ENCODE measurements at places on chromosomes 7 and 10. TPM values are rescaled to one million over a fixed set of nuclear protein-coding genes. Genes with fewer than 3 reads are reported as not detected.

HOXA11 gene
- not detected for total RNA-seq

DNA sequence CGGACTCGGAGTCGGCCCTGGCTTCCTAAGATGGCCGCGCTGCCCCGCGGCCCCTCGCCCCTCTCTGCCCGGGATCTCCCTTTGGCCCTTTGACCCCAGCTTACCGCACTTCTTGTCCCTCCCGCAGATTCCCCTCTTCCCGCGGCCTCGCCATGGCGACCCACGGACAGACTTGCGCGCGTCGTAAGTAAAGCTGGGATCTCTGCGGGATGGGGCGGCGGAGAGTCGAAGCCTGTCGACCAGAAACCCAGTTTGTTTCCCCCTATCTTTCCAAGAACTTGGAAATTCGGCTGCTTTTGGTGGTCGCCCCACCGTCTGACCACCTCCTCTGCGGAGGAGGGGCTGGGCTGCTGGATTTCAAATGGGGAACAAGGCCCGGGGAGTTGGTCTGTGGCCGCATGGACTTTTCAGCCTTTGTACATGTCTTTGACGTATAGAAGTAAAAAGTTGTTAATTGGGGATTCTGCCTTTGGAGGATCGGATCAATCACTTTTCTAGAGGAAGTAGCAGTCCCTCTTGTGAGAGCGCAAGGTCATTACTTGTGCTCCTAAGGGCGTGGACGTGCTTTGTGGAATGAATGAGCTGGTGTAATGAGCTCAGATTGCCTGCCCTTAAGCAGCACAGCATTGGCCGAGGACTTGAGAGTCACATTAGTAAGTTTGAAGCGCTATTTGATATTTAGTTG lies 553 bp downstream of the VDAC2 start:
- H3K4me3 ChIP-seq = peak overlapping the region; percentile 100
- H3K27ac ChIP-seq = peak overlapping the region; percentile 100
- H3K4me1 ChIP-seq = peaks cover 5% of the 10 kb centered on the region
- DNase-seq = no peak

TMEM213 gene
- not detected for total RNA-seq

DNA sequence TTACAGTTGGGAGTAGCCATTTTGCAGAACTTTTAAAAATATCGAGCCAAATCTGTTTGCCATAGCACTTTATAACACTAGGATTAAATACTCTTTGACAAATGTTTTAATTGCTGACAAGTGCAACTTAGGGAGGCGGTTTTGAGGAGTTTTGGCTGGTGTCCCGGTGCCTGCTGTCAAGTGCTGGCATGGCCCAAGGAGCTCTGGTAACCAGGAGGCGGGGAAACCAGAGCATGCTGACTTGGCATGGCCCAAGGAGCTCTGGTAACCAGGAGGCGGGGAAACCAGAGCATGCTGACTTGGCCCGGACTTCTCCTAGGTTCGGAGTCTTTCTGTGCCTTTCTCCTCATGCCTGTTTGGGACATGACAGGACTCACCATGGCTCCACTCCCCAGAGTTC lies 30.8 kb upstream of the ZNF32 start:
- H3K4me1 ChIP-seq = no peaks in the 10 kb centered on the region
- DNase-seq = no peak
- no peaks in the 10 kb centered on the region for H3K36me3 ChIP-seq

- H3K4me1 ChIP-seq = no peaks in the 10 kb centered on the region
- H3K4me3 ChIP-seq = no peak overlapping the region
- DNase-seq = no peak
- H3K27me3 ChIP-seq = no peaks in the 10 kb centered on the region
- no peak overlapping the region for H3K27ac ChIP-seq
Observed at GRCh38 chr10:20993830-20994527, 96.9 kb upstream of the NEBL start.

CNPY1 gene
- not detected for total RNA-seq

CAV1 gene
- 22.8 TPM for total RNA-seq

GLCCI1 gene
- 27.7 TPM for total RNA-seq

- H3K4me1 ChIP-seq = peaks cover 11% of the 10 kb centered on the region
- DNase-seq = no peak
- no peaks in the 10 kb centered on the region for H3K36me3 ChIP-seq
Observed at GRCh38 chr7:19104811-19105210, 12.6 kb downstream of the TWIST1 start.

PVRIG gene
- total RNA-seq = not detected

GRCh38 chr7:117119192-117119924 lies 166.1 kb downstream of the ST7 start:
- 0 out of 2 replicates have a peak, but pooled peaks cover 4% of the 10 kb centered on the region for H3K4me1 ChIP-seq
- H3K36me3 ChIP-seq = no peaks in the 10 kb centered on the region
- no peaks in the 10 kb centered on the region for H3K27me3 ChIP-seq
- peak; percentile 89 for DNase-seq

ELAPOR2 gene
- 32.9 TPM for total RNA-seq

GRCh38 chr7:30019960-30020359 lies 6.5 kb downstream of the FKBP14 start:
- H3K36me3 ChIP-seq = no peaks in the 10 kb centered on the region
- no peaks in the 10 kb centered on the region for H3K4me1 ChIP-seq
- H3K4me3 ChIP-seq = no peak overlapping the region
- H3K27me3 ChIP-seq = no peaks in the 10 kb centered on the region

DNA sequence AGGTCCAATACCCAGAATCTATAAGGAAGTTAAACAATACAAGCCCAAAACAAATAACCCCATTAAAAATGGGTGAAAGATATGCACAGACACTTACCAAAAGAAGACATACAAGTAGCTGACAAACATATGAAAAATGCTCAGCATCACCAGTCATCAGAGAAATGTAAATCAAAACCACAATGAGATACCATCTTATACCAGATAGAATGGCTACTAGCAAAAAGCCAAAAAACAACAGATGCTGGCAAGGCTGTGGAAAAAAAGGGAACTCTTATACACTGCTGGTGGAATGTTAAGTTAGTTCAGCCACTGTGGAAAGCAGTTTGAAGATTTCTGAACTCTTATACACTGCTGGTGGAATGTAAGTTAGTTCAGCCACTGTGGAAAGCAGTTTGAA lies 331.1 kb downstream of the KIF20B start:
- H3K27me3 ChIP-seq = no peaks in the 10 kb centered on the region
- H3K27ac ChIP-seq = no peak overlapping the region
- DNase-seq = no peak
- no peaks in the 10 kb centered on the region for H3K4me1 ChIP-seq

- no peak overlapping the region for H3K4me3 ChIP-seq
- peaks cover 2% of the 10 kb centered on the region for H3K4me1 ChIP-seq
- no peak for DNase-seq
- H3K27me3 ChIP-seq = no peaks in the 10 kb centered on the region
- no peak overlapping the region for H3K27ac ChIP-seq
Observed at GRCh38 chr7:4733936-4734528, 41.4 kb upstream of the AP5Z1 start.

PRPS1L1 gene
- not detected for total RNA-seq

ZNF479 gene
- not detected for total RNA-seq

GRCh38 chr10:112895292-112895691 lies 54.8 kb upstream of the TCF7L2 start:
- H3K36me3 ChIP-seq = no peaks in the 10 kb centered on the region
- no peak for DNase-seq
- peaks cover 2% of the 10 kb centered on the region for H3K4me1 ChIP-seq
- H3K27me3 ChIP-seq = no peaks in the 10 kb centered on the region
- no peak overlapping the region for H3K27ac ChIP-seq

GRCh38 chr10:8056871-8057331 lies 2.4 kb downstream of the GATA3 start:
- peaks cover 38% of the 10 kb centered on the region for H3K4me1 ChIP-seq
- H3K4me3 ChIP-seq = no peak overlapping the region
- no peaks in the 10 kb centered on the region for H3K36me3 ChIP-seq
- H3K27ac ChIP-seq = no peak overlapping the region
- peaks cover 97% of the 10 kb centered on the region for H3K27me3 ChIP-seq

DNA sequence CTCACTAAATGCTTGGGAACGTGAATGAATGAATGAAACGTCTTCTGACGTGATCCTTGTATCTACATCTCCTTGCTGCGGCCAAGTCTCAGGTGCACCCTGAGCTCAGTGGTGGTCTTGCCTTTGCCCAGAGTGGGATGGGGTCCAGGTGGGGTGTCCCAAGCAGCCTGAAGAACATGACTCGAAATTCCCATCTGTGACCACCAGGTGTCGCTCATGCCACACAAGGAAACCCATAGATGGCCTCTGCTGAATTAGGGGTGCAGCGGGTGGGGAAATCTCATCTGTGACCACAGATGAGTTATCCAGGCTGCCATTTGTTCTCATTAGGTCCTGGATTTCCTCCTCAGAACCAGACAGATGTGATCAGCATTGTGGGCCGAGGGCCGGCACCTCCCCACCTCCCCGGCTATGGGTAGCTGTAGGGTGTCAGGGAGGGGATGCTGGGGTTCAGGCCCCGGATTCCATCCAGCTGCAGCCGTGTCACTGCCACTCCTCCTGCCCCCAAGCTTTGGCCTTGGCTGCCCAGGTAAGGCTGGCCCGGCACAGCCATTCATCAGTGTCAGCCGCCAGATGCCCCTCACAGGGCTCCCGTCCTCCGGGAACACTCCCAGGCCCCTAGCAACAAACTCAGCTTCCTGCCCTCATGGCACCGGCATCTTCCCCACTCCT lies 21.0 kb upstream of the GNA12 start:
- H3K27ac ChIP-seq = no peak overlapping the region
- DNase-seq = no peak
- peaks cover 9% of the 10 kb centered on the region for H3K4me1 ChIP-seq
- no peak overlapping the region for H3K4me3 ChIP-seq

IGFBP3 gene
- 5.5 TPM for total RNA-seq

TSPAN13 gene
- total RNA-seq = 29.9 TPM

GPR15LG gene
- not detected for total RNA-seq

- H3K4me1 ChIP-seq = peaks cover 3% of the 10 kb centered on the region
- DNase-seq = no peak
- H3K27me3 ChIP-seq = no peaks in the 10 kb centered on the region
- H3K27ac ChIP-seq = no peak overlapping the region
- no peak overlapping the region for H3K4me3 ChIP-seq
- H3K36me3 ChIP-seq = no peaks in the 10 kb centered on the region
Observed at GRCh38 chr10:27527666-27528295, 23.7 kb downstream of the RAB18 start.

GRCh38 chr7:123784263-123784662 lies 35.5 kb upstream of the WASL start:
- H3K4me3 ChIP-seq = no peak overlapping the region
- no peaks in the 10 kb centered on the region for H3K4me1 ChIP-seq
- no peaks in the 10 kb centered on the region for H3K27me3 ChIP-seq

- H3K27ac ChIP-seq = no peak overlapping the region
- H3K27me3 ChIP-seq = no peaks in the 10 kb centered on the region
- DNase-seq = no peak
- no peak overlapping the region for H3K4me3 ChIP-seq
- H3K4me1 ChIP-seq = no peaks in the 10 kb centered on the region
- no peaks in the 10 kb centered on the region for H3K36me3 ChIP-seq
Observed at GRCh38 chr10:12733271-12733670, 268.2 kb downstream of the CCDC3 start.

DNA sequence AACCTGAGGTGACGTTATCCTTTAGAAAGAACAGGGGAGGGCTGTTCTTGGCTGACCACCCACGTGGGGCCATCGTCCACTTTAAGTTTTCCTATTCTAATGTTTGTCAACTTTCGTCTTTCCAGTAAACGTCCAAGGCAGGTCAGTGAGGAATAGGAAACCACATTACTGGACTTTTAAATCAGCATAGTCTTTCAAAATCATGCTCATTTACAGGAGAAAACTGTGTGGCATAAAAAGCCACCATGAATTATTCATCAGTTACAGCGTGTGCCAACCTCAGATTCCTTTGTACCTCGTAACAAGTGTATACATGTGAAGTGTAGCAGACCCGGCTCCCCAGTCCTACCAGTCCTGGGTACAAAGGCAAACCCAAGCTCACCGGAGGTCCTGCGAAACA lies 25.1 kb upstream of the ABLIM1 start:
- no peak overlapping the region for H3K27ac ChIP-seq
- DNase-seq = no peak
- H3K27me3 ChIP-seq = no peaks in the 10 kb centered on the region

NOS3 gene
- total RNA-seq = 4.4 TPM

DNA sequence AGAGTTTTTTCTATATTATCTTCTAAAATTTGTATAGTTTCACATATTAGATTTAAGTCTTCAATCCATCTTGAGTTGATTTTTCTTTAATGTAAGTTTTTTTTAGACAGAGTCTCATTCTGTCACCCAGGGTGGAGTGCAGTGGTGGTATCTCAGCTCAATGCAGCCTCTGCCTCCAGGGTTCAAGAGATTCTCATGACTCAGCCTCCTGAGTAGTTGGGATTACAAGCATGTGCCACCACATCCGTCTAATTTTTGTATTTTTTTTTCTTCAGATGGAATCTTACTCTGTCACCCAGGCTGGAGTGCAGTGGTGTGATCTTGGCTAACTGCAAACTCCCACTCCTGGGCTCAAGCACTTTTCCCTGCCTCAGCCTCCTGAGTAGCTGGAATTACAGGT lies 143.4 kb upstream of the ZNF92 start:
- no peak overlapping the region for H3K4me3 ChIP-seq
- DNase-seq = no peak
- no peaks in the 10 kb centered on the region for H3K27me3 ChIP-seq
- H3K4me1 ChIP-seq = no peaks in the 10 kb centered on the region

DNA sequence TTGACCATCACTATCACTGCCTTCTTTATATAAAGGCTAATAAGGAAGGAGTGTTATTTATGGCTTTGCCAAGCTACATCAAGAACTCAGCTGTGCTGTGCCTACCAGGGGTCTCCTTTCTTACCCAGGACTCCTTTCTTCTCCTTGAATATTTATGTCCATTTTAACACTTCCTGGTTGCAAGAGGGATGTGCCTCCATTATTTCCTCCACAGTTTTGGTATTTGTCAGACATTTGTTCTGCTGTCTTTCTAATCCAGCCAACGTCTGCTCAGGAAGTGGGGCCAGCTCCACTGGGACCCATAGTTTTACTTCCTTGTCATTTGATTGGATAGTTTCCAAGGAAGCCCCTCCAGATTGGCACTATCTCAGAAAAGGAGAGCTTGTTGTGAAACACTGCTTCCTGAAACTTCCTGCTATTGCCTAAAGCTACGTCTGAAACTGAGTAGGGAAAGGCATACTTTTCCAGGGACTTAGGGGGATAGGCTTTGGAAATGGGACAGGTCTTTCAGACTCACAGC lies 6.6 kb upstream of the STRIP2 start:
- no peaks in the 10 kb centered on the region for H3K4me1 ChIP-seq
- no peak overlapping the region for H3K27ac ChIP-seq
- no peak for DNase-seq

GRCh38 chr10:70266701-70267100 lies 17.1 kb downstream of the NPFFR1 start:
- H3K27me3 ChIP-seq = no peaks in the 10 kb centered on the region
- no peak for DNase-seq
- H3K4me1 ChIP-seq = no peaks in the 10 kb centered on the region
- no peak overlapping the region for H3K27ac ChIP-seq
- H3K4me3 ChIP-seq = no peak overlapping the region

OR9A2 gene
- not detected for total RNA-seq

DNA sequence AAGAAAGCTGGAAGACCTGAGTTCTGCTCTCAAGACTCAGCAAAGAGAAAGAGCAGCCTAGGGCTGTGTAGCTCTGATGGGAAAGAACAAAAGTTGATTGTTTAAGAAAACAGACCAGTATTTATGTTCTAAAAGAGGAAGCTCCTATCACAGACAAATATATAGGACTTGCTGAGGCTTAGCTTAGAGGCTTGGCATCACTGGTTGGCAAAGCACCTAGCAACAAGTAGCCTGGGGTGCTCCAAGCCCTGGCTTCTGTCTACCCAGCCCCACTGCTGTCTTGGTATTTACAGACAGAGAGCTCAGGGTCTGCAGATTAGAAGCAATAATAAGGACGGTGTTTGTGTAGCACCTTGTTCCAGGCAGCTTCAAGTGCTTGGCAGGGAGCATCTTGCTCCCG lies 36.9 kb upstream of the CCDC3 start:
- H3K4me1 ChIP-seq = no peaks in the 10 kb centered on the region
- no peak overlapping the region for H3K27ac ChIP-seq
- no peaks in the 10 kb centered on the region for H3K36me3 ChIP-seq
- H3K4me3 ChIP-seq = no peak overlapping the region

Data from H1 (cell line).